ENCODE measurements at places on chromosomes 16 and 17.

GRCh38 chr17:13509527-13509926 is 92.2 kb downstream of the HS3ST3A1 start:
- DNase-seq, result no peak

GRCh38 chr16:72946474-72947194 is 101.3 kb downstream of the ZFHX3 start:
- no peak for DNase-seq

DNA sequence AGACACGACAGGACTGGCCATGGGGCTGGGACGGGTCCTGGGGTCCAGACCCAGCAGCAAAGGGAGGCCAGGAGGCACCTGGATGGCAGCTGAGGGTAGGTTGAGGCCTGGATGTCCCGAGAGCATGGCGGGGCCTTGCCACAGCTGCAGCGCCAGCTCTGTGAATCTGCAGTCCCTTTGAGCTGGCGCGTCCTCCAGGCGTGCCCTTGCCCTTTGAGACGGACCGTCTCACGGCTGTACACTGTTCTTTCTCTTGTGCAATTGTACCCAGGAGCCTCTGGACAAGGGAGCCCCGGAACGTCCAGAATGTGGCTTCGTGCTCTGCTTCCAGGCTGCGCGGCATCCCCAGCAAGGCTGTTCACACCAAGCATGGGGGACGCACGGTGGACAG is 69.5 kb upstream of the CIBAR2 start:
- DNase-seq, result no peak

- no peak for DNase-seq
Observed at GRCh38 chr16:85761861-85762260, 11.0 kb upstream of the C16orf74 start.

DNA sequence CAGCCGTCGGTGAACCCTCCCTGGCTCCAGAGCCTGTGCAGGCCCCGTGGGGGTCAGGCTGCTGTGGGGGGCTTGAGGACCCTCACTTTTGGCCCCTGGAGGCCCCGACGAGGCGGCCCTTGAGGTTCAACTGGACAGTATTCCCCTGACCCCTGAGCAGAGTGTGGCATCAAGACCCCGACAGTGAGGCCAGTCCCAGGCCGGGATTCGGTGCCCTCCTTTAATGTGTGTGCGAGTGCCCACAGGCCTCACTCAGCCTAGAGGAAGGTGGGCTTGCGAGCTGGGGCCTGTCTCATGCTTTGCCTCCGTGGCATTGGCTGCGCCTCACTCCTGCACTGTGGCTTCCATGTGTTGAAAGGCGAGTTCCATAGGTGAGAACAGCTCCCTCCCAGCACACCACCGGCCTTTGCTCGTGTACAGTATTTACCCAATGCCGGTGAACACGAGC is 94.5 kb downstream of the METRNL start:
- no peak for DNase-seq

DNA sequence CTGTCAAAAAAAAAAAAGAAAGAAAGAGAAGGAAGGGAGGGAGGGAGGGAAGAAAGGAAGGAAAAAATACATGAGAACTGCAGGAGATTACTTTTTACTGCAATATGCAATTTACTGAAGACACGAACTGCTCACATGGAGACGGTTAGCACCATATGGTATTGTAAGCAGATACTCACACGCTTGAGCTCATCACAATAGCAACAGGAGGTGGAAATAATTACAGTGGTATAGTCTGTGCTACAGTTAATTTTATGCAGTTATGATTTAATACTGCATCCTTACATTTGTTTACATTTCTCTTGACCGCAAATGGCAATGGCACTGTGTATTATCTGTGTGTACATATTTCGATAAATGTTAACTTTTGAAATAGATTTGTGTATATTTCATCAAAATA is 21.4 kb upstream of the SLC46A1 start:
- DNase-seq, result no peak

- DNase-seq, result no peak
Observed at GRCh38 chr16:57226701-57227621, 18.1 kb upstream of the ARL2BP start.

GRCh38 chr16:85899444-85899843 is 482 bp downstream of the IRF8 start:
- no peak for DNase-seq

DNA sequence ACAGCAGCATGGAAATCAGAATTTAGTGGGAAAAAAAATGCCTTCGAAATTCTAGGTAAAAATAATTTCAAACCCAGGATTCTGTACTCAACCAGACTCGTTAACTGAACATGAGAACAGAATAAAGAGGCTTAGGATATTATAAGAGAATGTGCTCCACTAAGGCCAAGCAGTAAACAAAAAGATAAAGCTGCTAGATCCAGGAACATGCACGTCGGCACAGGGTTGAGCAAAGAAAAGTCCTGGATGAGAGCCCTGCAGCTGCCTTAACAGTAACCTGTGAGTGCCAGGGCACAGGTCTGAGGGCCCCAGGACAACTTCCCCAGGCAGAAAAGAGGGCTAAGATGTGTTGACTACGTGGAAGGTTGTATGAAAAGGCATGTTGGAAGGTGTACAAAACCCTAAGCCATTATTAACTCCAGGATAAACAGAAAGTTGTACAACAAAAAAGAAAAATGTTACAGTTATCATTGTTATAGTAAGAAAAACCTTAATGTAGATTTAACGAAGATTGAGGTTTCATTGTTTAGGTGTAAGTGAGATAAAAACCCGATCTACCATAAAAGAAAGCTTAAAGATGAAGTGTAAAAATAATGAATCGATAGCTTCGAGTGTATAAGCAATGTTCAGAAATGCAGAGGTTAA is 42.3 kb upstream of the RBFOX3 start:
- no peak for DNase-seq

DNA sequence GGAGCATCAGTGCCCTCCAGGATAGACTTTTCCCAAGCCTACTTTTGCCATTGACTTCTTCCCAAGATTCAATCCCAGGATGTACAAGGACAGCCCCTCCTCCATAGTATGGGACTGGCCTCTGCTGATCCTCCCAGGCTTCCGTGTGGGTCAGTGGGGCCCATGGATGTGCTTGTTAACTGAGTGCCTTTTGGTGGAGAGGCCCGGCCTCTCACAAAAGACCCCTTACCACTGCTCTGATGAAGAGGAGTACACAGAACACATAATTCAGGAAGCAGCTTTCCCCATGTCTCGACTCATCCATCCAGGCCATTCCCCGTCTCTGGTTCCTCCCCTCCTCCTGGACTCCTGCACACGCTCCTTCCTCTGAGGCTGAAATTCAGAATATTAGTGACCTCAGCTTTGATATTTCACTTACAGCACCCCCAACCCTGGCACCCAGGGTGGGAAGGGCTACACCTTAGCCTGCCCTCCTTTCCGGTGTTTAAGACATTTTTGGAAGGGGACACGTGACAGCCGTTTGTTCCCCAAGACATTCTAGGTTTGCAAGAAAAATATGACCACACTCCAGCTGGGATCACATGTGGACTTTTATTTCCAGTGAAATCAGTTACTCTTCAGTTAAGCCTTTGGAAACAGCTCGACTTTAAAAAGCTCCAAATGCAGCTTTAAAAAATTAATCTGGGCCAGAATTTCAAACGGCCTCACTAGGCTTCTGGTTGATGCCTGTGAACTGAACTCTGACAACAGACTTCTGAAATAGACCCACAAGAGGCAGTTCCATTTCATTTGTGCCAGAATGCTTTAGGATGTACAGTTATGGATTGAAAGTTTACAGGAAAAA is 9.7 kb upstream of the CYLD start:
- no peak for DNase-seq

DNA sequence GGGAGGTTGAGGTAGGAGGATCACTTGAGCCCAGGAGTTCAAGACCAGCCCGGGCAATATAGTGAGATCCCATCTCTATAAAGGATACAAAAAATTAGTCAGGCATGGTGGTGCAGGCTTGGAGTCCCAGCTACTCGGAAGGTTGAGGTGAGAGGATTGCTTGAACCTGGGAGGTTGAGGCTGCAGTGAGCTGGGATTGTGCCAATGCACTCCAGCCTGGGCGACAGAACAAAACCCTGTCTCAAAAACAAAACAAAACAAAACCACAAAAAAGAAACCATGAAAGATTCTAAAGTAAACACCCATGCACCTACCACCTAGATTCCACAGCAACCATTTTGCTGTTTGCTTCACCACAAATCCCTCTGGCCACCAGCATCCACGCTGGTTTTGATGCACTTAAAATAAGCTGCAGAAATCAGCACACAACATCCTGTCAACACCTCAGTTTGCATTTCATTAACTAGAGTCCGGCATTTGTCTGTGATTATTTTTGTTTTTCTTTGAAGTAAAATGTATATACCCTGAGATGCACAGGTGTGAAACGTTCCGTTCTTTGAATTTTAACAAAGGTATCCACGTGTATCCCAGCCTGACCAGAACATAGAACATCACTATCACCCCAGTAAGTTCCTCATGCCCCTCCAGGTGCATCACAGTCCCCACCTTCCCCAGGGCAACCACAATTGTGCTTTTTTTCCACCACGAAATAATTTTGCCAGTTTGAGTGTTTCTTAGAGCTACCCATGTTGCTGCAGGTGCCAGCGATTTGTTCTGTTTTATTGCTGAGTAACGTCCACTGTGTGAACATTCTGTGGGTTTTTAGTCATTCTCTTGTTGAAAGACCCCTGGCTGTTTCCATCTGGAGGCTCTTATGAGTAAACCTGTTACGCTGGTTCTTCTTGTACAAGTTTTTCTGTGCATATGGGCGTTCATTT is 191.5 kb downstream of the SEC14L1 start:
- DNase-seq, result no peak

DNA sequence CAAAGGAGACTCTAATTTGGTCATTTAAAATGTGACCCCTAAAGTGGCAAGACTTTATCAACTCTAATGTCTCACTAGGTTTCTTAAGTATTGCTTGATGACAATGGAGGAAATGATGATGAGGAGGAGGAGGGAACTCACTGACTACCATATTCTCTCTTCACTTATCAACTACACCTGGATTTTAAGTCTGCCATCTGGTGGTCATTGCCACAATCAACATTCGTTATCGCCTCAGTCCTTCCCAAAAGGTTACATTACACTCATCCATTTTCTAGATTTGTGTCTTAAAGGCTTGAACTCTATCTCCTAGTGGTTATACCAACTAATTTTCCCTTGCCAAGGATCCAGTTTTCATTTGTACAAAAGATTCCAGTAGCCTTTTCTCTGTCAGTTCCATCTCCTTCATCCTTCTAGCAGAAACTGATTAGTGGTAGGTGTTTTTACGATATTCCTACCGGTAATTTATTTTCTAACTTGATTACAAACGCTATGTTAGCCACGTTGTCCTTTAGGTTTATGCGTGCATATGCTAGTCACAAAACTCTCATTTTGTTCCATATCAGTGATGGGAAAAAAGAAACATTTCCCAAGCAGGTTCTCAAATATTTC is 114.6 kb upstream of the NOG start:
- DNase-seq, result no peak

DNA sequence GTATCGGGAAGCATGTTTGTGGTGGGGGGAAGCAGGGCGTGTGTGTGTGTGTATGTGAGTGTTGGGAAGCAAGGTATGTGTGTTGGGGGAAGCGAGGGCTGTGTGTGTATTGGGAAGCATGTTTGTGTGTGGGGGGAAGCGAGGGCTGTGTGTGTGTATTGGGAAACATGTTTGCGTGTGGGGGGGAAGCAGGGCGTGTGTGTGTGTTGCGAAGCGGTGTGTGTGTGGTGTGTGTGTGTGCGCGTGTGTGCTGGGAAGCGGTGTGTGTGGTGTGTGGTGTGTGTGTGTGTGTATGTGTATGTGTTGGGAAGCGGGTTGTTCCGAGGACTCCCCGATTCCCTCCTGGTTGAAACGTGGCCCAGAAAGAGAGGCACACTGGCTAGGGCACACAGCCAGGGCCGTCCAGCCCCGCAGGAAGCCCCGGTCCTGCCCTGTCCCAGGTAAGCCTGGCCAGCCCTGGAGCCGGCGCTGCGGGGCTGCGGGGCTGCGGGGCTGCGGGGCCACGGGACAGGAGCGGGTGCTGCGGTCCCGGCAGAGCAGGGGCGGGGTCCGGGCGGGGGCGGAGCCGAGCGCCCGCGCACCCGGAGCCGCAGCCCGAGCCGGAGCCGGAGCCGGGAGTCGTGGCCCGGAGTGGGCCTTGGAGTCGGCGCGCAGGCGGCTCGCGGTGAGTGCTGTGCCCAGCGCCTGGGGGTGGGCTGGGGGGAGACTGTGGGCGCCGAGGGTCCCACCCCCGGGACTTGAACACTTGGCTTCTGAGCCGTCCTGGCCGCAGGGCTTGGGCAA is at the start of gene NOD2:
TSS of gene NOD2 (plus strand) at position 608 of the 783 bp plus-strand sequence. CDS start 5,890 bp downstream, outside the sequence.
- DNase-seq, result no peak

- no peak for DNase-seq
Observed at GRCh38 chr17:32303781-32304288, 38.1 kb downstream of the C17orf75 start.

DNA sequence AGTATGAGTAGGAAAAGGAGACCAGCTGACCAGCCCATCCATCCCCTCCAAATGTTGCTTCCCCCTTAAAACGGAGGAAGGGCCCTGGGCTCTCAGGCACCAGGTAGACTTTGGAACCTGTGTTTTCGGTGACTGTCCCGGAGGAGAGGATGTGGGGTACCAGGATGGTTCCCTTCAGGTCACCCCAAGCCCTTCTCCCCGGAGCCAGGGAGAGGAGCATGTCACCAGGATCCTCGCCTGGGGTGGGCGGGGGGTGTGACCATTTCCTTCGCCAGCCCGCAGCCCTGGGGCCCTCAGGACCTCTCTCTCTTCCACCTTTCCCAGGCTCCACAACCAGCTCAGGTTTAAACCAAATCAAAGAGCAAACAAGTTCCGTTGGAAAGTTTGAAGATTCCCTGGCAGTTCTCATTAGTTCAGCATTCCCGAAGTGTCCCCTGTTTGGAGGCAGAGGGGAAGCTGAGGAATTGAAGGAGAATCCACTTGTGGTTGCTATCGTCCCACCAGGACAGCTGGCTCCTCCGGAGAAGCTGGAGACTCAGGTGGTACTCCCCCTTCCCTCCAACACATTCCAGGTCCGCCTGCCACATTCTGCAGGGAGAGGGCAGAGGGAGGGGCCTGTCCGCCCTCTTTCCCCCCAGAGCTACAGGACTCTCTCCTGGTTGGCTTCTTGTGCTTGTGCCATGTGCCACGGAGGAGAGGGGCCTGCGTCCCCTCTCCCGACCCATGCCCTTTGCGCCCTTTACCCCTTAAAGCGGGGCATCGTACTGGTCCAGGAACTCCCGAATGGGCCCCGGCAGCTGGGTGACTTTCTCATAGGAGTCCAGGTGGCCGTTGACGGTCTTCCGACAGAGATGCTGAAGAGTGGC is 2.0 kb downstream of the SOCS3 start:
- no peak for DNase-seq

DNA sequence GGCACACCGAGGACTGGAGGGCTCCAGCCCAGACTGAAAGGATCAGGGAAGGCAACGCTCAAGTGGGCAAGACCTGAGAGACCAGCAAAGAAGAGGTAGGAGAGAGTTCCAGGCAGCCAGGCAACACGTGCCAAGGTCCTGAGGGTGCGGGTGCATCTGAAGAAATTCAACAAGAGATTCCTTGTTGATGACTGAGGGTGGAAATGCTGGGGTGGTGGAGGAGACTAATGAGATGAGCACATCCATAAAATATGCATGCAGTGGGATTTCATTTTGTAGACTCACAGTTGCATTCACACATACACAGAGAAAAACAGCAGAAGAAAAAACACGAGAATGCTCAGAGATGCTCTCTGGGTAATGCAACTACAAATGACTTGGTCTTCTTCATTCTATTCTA is 154.8 kb upstream of the FOXF1 start:
- no peak for DNase-seq

All from stimulated activated CD8-positive, alpha-beta memory T cell treated with anti-CD3 and anti-CD28 coated beads, Interleukin-7, amount 100 ng/mL, for 1 hour (primary cell).